Heart right ventricle (tissue), 16 donors: ENCODE measurements at places on chromosomes 7 and 10. TPM values are rescaled to one million over a fixed set of nuclear protein-coding genes. Genes with fewer than 3 reads are reported as not detected.

ANKRD2 gene
- total RNA-seq = 163 TPM

BET1 gene
- total RNA-seq = 12.1 TPM

GIMAP8 gene
- 13.5 TPM for total RNA-seq

PLAC9 gene
- total RNA-seq = 20.0 TPM

ZP3 gene
- not detected for total RNA-seq

LRRD1 gene
- 0.18 TPM for total RNA-seq

ANKRD7 gene
- total RNA-seq = 1.4 TPM

STEAP1B gene
- total RNA-seq = 0.28 TPM

PRKCQ gene
- total RNA-seq = 2.0 TPM

FAM24A gene
- not detected for total RNA-seq

IFIT2 gene
- 24.4 TPM for total RNA-seq

TEX36 gene
- not detected for total RNA-seq

LLCFC1 gene
- total RNA-seq = not detected

AMPH gene
- total RNA-seq = 3.3 TPM

NUTM2B gene
- total RNA-seq = 0.64 TPM

OPN1SW gene
- total RNA-seq = not detected

- no peak for DNase-seq
Measured at GRCh38 chr10:131683281-131683861, 217.4 kb upstream of the PPP2R2D start.

- DNase-seq = no peak
Measured at GRCh38 chr10:557792-558328, 131.6 kb downstream of the DIP2C start.

DNA sequence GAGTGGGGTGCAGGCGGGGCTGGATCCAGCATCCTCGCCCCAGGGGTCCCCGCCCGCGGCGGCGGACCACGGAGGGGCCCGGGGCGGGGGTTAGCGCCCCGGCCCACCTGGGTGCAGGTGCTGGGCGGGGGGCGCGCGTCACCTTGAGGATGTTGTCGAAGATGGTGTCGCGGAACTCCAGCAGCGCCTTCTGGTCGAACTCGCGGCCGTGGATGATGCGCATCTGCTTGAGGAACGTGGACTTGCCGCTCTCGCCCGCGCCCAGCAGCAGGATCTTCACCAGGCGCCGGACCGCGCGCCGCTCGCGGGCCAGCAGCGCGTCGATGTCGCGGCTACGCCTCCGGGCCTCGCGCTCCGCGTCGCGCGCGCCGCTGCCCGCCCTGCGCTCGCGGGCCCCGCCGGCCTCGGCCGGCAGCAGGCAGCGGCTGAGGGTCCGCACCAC, 376 bp downstream of the GNA12 start:
- DNase-seq = peak; percentile 18

DNA sequence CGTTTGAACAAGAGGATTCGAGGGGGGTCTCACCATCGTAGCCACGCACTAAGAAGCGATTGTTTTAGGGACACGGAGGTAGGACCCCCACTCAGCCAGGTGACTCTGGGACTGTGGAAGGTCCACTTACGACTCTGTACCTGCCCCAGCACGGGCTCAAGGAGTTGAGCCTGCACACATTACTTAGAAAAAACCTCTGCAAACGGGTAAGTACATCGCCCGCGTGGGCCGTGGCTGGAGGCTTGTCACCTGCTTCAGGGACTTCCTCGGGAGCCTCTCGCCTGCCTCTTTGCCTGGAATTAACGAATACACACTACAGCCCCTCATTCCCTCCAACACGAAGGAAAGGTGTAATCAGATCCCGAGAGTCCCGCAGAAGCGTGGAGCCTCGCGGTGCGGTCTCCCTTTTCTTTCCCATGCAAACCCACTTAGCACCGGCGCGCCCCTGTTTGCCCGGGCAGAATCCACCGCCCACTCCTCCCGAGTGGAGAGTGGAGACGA, 826 bp downstream of the PODXL start:
- no peak for DNase-seq

DNA sequence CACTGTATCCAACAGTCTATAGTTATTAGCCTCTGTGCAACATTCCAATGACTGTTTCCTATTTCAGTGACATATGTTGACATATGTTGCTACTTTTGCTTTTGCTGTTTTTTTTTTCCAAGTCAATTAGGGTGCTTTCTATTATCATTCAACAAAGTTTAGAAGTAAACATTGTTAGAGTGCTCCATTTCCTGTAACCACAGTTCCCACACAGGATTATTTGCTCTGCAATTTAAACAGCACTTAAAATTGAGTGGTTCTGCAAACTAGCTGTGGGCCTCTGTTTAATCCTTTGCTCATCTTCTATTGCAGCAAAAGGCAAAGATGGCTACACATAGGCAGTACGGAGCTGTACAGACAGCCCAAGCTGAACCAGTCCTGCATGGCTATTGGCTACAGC, 46.5 kb upstream of the PTN start:
- no peak for DNase-seq

DNA sequence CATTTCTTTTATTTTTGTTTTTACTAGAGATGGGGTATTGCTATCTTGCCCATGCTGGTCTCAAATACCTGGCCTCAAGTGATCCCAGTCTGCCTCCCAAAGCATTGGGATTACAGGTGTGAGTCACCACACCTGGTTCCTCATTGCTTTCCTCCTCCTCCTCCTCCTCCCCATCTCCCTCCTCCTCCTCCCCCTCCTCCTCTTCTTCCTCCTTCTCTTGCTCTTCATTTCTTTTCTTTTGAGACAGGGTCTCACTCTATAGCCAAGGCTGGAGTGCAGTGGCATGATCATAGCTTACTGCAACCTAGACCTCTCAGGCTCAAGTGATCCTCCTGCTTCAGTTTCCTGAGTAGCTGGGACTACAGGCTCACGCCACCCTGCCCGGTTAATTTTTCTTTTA, 22.2 kb downstream of the LRRC20 start:
- no peak for DNase-seq

DNA sequence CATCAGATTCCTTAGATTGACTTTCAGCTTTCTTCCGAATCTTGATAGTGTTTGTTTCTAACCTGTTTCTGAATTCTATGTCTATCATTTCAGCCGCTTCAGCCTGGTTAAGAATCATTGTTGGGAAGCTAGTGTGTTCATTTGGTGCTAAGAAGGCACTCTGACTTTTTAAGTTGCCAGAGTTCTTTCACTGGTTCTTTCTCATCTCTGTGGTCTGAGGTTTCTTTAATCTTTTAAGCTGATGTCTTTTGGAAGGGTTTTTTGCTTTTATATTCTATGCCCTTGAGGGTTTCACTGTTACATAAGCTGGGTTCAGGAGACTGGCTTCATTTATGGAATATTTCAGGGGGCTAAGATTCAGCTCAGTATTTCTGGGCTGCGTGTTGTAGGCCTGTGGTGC, 104.5 kb upstream of the PRSS58 start:
- DNase-seq = no peak

- no peak for DNase-seq
Measured at GRCh38 chr7:148185041-148185440, 405.5 kb upstream of the C7orf33 start.

- no peak for DNase-seq
Measured at GRCh38 chr7:46239846-46240245, 318.8 kb upstream of the IGFBP3 start.

DNA sequence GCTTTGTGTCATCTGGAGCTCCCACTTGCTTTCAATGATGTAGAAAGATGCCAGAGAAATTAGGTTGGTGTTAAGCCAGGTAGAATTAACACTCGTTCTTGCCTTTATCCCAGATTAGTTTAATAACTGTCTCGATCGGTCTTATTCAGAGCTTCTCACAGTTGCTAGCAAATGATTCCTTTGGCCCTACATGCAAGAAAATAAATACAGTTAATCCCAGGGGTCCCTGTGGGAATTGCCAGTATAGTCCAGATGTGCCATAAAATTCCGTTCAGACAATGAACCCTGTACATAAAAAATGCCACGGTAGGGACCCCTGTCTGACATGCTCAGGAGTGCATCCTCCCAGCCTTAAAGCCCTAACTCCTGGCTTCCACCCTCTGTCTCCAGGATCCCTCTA, 207.5 kb downstream of the ARHGAP12 start:
- DNase-seq = no peak

- DNase-seq = peak; percentile 31
Measured at GRCh38 chr10:75402486-75403143, 1.1 kb upstream of the ZNF503 start.

DNA sequence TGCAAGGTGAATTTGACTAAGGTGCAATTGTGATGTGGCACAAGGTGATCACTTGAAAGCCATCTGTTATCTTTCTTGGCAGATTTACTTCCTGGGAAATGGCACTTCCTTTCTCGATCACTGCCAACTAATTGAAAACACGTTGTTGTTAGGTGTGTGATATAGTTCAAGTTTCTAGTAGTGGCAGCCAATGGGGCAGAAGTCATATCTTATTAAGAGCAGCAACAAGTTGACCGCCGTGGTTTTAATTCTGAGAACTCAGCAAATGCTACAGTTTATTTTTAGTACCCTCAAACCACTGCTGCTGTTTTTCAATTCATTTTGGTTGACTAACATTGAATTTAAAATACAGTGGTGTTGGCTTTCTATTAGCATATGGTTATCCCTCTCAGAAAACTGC, 1.6 kb downstream of the CHN2 start:
- DNase-seq = no peak

GRCh38 chr7:93115796-93116195, 2.0 kb downstream of the SAMD9 start:
- DNase-seq = no peak

DNA sequence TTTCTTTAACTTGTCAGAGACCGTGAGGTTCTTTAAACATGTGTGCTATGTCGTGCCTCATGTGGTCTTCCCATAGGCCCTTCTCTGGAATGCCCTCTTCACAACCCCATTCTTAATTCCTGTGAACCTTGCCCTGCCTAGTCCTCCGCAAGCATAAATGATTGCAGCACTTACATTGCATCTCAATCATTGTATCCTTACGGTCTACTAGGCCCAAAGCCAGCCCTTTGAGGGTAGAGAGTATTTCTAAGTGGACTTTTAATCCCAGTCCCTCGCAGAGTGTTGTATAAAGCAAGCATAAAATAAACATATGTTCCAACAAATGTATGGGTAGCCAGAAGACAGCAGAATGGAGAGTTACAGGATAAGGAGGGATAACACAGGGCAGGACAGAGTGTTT, 92.1 kb upstream of the FAM133B start:
- no peak for DNase-seq

DNA sequence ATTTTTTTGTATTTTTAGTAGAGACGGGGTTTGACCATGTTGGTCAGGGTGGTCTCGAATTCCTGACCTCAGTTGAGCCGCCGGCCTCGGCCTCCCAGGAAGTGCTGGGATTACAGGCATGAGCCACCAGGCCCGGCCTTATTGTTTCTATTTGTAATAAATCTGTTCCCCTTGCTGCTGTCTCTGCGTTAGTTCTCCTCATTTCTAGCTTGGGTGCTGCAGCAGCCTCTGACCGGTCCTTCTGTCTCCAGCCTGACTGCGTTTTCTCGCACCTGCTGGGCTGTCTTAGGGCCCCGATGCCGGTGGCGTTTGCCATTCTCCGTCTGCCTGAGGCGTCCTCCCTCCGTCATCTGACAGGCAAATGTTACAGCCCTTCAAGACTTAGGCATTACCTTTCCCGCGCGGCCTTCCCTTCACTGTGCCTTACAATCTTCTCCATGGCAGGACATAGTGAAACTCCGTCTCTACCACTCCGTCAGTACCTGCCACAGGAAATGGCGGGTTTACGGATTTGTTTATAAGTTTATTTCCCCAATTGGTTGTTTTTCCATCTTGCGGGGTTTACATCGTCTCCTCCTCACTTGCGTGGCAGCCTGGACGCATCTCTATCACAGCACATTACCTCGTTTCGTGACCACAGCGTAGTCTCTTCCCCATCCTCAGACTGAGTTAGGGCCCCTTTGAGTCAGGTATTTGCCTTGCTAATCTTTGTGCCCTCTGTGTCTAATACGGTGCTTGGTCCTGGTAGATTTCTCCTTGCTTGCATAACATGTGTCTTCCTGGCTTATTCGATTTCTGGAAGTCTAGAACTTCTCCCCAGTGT, 2.3 kb upstream of the GIMAP8 start:
- DNase-seq = no peak

- DNase-seq = peak; percentile 27
Measured at GRCh38 chr7:137343281-137343841, at the start of gene PTN. Gene PTN (minus strand): TSS chr7:137343733. CDS start chr7:137254973, 88,760 bp downstream.

DNA sequence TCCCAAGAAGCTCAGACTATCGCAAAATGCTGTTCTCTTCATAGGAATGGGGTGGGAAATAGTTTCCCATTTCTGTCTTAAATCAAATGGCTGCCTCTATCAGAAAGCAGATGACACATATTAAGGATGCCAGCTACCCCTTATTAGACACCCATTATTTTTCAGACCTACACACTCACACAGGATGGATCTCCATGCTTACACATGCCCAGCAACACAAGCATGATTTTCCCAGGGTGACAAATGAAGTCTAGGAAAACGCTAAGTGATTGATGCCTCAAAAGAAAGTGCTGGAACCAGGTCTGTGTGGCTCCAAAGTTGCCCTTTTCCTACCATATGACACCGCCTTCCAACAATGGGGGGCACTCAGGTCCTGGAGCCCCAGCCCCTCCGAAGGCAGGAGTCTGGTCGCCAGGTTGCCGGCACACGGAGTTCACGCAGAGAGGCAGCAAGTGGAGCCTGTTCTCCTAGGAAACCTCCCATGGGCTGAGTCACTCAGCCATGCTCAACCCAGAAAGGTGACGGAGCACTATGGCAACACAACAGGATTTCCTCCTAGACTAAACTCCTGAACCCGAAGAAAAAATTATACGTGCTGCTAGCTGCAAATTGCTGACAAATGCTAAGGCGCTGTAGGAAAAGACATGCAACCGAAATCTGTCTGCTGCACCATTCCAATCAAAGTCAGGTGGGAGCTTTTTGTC, 19.8 kb downstream of the VOPP1 start:
- no peak for DNase-seq

DNA sequence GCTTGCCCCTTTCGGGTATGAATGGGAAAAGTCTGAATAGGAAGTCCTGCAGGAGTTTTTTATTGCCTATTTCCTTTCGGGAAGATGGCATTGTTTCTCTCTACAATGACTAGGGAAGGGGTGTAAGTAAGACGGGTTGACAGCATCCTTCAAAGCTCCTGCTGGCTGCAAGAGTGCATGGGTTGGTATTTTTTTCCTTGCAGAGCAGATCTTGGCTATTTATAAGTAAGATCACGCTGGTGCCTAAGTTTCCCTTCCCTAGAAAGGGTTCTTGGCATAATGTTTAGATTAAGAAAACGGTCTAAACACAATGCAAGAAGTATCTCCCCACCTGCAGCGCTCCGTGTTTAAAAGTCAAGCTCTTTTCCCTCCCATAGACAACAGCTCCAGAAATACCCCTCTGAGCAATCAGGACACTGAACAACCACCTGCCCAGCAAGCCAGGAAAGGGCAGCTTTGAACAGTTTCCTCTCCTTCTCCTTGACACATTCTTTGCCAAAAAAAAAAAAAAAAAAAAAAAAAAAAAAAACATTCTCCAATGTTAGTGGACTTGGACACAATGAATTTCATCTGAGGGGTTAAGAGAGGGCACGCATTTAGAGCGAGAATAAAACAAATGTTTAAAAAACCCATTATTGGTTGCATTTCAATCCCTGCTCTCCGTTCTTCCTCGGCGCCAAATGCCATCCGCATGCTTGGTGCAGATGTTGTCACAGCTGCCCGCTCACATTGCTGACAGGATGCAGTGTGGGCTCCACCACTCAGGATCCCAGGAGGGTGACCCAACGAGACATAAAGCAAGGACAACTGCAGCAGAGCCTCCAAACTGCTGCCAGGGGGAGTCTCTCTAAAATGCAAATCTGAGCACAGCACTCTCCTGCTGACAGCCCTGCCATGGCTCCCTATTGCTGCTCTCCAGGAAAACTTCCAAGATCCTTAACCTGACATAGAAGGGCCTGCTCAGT, 427.4 kb upstream of the MGMT start:
- DNase-seq = no peak
